Activated naive CD4-positive, alpha-beta T cell treated with Interleukin-2 at 50 U/mL for 16 hours (primary cell): ENCODE measurements at places on chromosomes 16 and 17.

DNA sequence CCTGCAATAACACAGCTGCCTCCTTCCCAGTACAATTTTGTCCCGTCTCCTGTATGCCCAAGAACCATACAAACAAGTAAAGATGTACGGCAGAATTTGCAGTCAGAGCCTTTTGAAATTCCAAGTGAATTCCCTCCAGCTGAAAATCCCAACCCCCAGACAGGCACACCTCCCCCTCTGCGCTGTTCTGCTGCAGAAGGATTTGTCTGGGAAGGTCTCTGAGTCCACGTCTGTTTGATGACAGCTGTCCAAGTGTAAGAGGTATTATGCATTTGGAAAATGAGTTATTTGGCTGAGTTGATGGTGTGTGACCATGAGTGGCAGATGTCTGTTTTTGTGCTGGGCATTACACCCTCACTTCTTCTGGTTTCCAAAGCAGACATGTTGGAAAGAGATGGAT lies 104.9 kb upstream of the HS3ST4 start:
- no peak for DNase-seq

- DNase-seq, result no peak
Observed at GRCh38 chr17:80104956-80105375, 3.6 kb downstream of the GAA start.

- DNase-seq, result no peak
Observed at GRCh38 chr16:79897453-79898146, 297.1 kb upstream of the MAF start.

DNA sequence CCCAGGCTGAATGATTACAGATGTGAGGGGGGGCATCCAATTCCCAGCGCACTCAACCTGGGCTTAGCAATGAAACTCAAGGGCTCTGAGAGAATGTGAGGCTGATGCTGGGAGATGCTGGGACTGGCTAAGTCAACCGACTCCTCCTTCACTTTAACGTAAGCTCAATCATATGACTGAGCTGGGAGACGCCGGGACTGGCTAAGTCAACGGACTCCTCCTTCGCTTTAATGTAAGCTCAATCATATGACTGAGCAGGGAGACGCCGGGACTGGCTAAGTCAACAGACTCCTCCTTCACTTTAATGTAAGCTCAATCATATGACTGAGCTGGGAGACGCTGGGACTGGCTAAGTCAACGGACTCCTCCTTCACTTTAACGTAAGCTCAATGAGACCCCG lies 179.4 kb downstream of the VPS53 start:
- no peak for DNase-seq

- DNase-seq, result no peak
Observed at GRCh38 chr16:53052519-53053501, at the start of gene CHD9NB. Gene CHD9NB (minus strand): TSS chr16:53052897. CDS start chr16:53044158, 8,739 bp downstream.

GRCh38 chr17:14245002-14245401 lies 8.3 kb upstream of the CDRT15 start:
- no peak for DNase-seq

- DNase-seq, result no peak
Observed at GRCh38 chr16:75070012-75070841, 46.4 kb downstream of the LDHD start.

DNA sequence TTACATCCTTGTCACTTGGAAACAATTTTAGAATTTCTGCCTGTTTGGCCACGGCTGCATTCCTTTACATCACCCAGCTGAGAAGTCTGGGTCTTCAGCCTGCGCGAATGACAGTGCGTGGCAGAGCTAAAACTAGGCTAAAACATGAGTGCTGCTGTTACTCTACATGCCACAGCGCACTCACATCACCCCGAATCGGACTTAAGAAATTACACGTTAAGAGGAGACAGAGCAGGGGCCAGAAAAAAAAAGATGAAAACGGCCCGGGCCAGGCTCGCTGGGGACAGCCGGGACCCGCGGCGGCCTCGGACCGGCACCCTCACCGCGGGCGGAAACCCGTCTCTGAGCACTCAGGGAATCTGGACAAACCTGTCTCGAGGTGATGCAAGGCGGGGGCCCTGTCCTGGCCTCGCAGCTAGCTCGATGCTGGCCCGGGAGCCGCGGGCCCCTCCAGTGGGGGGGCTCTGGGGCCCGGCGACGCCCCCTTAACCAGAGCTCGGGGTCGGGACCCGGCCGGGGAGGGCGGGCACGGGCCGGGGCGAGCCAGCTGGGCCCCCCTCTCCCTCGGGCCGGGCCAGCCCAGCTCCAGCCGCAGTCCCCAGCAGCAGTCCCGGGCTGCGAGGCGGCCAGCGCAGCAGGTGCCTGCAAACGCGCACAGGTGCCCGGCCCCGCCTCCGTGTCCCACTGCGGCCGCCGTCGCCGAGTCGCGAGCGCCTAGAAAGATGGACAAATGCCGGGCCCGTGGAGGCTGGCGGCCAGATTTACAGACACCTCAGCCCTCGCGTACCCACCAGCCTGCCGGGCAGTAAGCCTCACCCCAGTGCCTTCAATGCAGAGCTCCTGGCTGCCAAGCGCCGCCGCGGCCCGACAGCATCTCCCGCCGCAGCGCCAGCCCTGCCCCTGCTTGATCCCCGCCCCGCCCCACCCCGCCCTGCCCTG lies at the start of gene AKTIP:
Gene AKTIP (minus strand): TSS at position 879 of the 939 bp plus-strand sequence. CDS start 2,950 bp downstream, outside the sequence.
- DNase-seq, result peak; percentile 30

- DNase-seq, result no peak
Observed at GRCh38 chr17:40309031-40309948, at the start of gene RARA. Gene RARA (plus strand): TSS chr17:40309180. CDS start chr17:40331219, 22,039 bp downstream.

DNA sequence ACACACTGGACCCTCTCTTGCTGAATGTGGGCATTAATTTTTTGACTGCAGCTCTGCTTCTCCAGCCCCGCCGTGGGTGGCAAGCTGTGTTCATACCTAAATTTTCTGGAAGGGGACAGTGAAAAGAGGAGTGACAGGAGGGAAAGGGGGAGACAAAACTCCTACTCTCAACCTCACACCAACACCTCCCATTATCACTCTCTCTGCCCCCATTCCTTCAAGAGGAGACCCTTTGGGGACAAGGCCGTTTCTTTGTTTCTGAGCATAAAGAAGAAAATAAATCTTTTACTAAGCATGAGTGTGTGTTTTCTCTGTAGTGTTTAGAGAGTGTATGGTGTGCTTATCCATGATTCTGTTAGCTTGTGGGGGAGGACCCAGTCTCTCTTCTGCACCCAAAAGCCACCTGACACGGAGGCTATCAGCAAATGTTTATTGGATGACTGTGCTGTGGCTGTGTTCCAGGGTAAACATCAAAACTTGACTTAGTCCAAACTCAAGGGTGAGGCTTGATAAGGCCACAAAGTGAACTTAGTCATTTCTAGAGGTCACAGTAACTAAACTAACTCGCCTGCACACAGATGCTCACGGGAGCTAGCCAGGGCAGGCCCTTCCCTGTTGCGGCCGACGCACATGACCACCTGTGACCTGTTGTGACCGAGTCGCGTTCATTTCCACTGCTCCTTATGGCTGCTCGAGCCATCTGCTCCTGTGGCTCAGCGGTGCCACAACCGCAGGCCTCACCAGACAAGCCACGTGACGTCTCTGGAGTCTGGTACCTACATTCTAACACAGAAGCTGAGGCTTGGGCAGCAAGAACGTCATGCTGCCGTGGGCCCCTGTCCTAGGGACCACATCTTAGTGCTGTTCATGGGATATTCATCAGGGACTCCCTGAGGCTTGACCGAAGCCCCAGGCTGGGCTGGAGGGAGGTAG lies 9.8 kb upstream of the MED11 start:
- DNase-seq, result no peak

DNA sequence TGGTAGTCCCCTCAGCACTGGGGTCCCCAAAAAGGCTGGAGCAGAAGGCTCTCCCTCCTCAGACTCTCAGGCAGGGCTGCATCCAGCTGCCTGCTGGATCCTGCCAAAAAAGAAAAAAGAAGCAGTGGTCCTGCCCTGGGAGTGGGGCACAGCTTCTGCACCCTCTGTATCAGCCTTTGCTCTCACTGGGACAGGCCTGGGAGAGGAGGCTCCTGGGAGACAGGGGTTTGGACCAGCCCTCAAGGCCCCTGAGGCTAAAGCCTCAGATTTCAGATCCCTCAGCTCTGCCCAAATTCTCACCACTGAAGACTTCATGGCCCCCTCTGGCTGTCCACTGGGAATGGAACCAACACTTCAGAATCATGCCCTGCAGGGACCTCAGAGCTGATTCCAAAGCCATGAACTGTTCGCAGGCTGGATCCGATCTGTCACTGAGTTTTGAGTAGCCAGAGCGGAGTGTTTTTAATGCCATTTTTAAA lies 96.9 kb downstream of the C16orf78 start:
- DNase-seq, result no peak

GRCh38 chr17:48628649-48629410 lies 2.7 kb upstream of the HOXB9 start:
- DNase-seq, result no peak

- DNase-seq, result peak; percentile 74
Observed at GRCh38 chr16:84514874-84515835, 10.7 kb upstream of the MEAK7 start.

GRCh38 chr16:66918803-66919568 lies at the start of gene CDH16:
Gene CDH16 (minus strand): TSS chr16:66918885. CDS start chr16:66918065, 820 bp downstream.
- DNase-seq, result no peak

DNA sequence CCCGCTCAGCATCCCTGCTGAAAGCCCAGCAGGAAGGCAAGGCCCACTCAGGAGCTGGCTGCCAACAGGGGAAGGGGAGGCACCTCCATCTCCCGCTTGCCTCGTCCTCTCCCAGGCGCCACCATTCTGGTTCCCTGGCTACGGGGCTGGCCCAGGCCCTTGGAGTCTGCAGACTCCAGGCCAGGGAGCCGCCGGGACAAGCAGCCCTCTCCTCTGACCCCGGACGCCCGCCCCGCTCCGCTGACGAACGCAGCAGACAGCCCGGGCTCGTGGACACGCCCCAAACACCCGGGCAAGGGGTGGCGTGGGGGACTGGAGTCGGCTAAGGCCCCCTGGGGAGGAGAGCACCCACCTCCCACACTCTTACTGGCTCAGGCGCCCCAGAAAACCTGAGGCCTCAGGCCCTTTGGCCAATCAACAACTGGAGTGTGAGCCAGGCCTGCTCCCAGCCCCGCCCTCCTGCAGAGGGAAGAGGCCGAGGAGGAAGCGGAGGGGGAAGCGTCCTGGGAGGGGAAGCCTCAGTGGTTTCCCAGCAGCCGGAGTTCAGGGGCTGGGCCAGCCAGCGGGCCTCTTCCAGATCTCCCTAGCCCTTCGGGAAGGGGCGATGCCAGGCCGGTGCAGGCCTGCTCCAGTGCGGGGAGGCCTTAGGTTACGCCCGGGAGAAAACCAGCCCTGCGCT lies 4.2 kb downstream of the MNT start:
- DNase-seq, result peak; percentile 43

- DNase-seq, result no peak
Observed at GRCh38 chr17:44969144-44969780, 1.2 kb upstream of the C1QL1 start.

DNA sequence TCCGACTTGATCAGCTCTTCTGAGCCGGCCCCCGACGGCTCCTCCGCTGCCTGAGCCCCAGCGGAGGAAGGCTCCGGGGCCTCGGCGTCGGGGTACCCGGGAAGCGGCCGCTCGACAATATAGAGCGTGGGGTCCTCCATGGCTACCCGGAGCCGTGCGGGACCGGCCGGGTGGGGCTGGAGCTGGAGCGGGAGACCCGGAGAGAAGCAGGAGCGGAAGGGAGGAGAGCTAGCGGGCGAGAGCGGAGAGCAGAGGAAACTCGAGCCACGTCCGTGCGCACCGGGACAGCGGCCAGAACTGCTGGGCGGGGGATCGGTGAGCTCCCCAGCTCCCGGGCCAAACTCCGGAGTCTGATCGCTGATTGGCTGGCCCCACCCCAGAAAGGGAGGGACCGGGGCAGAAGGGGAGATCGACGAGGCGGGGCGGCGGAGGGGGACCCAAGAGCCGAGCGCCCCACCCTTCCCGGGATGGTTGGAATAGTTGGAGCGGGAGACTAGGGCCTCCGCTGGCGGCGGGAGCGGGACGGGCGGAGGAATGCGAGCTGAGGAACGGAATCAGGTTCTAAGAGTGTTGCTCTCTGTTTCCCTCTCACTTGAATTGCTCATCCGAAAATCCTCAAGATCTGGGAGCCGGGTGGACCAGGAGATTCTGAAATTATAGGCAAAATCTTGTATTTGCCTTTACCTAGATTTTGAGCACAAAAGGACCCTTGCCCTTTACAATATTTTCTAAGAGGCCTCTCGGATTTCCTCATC lies at the start of gene CAVIN1:
Gene CAVIN1 (minus strand): TSS at position 299 of the 755 bp plus-strand sequence. CDS start 159 bp downstream, at position 140.
- DNase-seq, result no peak

DNA sequence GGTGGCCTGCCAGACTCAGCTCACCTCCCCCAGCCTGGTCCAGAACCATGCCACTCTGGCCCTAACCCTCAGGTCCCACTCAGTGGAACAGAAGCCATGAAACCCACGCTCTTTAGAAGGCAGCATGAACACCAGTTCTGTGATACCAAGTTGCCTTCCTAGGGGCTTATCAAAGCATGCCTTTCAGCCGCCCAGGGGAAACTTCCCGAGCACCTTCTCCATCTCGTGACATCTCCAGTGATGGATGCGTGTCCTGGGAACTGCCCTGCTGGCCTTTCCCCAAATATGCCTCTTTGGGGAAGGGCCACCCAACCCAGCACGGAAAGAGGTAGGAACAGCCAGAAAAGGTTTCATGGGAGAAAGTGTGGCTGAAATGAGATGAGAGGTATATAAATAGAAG lies 8.3 kb downstream of the CCDC42 start:
- no peak for DNase-seq

DNA sequence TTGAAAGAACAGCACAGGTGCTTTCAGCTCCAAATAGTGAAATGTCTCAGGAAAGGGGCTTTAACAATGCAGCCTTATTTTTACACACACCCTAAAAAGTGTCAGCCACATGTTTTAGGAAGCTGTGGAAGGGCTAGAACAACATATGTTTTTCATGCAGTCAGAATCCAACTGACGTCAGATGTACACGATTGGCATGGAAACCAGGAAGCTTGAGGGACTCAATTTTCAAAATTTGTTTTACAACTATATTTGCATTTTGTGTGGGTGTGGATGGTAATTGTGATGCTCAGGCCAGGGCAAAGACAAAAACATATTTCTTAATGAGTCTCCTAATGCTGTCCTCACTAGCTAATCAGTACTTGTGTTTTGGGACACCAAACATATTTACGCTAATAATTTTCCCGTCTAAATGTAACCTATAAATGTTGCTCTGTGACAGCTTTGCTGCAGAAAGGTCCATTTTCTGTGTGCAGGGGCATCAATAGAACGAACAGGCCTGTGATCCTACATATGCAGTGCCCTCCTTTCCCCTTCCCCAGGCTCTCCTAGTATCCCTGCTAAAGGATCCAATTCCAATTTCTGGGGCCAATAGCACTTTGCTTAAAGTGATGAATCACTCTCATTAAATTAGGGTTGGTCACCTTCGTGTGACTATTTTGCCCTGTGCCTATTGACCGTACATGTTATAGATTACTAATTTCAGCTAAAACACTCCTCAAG lies 434.0 kb upstream of the CDH5 start:
- DNase-seq, result no peak

GRCh38 chr16:1474082-1474795 lies 589 bp downstream of the CLCN7 start:
- DNase-seq, result no peak
